ENCODE measurements at places on chromosomes 7 and 10.

DNA sequence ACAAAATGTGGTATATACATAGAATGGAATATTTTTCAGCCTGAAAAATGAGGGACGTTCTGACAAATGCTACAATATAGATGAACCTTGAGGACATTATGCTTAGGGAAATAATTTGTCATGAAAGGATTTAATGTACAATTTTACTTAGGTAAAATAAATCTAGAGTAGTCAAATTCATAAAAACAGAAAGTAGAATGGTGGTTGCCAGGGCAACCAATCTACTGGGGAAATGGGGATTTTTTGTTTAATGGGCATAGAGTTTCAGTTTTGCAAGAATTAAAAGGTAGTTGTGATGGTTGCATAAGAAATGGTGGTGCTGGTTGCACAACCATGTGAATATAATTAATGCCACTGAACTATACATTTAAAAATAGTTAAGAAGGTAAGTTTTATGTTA is 296.0 kb upstream of the SP4 start:
- no peak for DNase-seq

- peak; percentile 45 for DNase-seq
These were observed 18.8 kb downstream of the ZC3HAV1L start for GRCh38 chr7:139016931-139017511.

- no peak for DNase-seq
These were observed 65.1 kb upstream of the PIP4K2A start for GRCh38 chr10:22779331-22780019.

DNA sequence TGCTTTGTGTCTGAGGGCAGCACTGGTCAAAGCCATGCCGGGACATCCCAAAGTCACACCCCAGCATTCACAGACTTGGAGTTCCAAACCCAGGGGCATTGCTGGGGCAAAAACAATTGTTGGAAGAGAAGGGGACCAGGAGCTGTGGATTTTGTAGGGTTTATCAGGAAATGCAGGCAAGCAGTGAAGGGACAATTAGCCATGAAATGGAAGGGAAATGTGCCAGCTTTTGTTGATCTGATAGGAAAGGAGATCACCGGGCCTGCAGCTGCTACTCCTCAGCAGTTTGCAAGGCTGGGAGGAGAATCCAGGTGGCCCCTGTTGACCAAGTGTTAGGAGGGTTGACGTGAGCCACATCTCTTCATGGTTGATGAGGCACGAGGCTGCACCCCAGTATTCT is 2.5 kb upstream of the BRI3 start:
- no peak for DNase-seq

DNA sequence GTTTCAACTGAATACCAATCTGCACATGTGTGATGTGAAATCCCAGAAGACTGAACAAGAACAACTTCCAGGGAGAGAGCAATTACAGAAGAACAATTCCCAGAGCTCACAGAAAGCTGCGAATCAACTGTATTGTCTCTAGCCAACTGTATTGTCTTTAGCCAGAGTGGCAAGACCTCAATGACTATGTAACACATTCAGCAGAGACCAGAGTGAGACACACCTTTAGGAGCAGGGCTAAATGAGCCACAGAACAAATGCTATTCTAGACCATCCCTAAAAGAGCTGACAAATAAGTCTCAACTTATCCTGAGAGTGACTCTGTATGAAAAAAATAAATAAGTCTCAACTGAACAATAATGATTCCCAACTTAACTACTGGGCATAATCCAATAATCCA is 72.0 kb downstream of the KMT2C start:
- no peak for DNase-seq

GRCh38 chr7:80895056-80895455 is 23.8 kb downstream of the SEMA3C start:
- no peak for DNase-seq

DNA sequence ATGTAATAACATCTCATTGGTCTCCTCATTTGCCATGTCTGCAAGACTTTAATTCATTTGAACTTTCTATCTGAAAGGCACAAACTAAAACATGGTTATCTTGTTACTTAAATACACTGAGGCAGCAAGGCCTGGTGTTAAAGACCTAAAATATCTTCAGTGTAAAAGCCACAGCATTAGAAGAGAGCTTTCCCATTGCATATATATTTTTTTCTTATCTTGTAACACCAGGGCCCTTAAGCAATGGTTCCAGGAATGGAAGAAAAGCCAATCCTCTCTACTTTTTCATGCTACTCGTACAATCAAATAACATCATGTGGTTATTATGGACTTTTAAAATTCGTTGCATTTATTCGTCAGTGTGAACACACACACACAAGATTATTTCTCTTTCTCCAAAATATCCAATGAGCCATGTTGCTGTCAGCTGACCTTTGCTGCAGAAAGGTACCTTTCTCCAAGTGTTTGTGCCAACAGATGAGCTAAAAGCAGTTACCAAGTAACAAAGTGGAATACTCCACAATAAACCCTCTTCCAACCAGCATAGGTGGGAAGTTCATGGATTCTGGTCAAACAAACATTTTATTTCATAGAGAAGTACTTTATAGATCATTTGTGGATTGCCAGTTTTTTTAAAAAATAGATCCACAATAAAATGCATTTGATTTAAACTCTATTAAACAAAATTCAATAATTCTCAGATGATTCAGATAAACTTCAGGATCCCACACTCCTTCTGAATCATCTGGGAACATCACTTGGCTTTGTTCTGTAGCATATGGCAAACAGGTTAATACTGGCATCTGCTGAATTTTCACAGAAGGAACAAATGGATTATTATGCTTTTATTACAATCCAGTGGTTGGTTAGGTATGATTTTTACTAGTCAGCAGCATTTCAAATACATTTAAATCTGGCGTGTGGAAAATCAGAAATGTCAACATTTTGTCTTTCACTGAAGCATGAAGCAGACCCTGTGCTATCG is 63.3 kb upstream of the AGBL3 start:
- DNase-seq, result no peak

DNA sequence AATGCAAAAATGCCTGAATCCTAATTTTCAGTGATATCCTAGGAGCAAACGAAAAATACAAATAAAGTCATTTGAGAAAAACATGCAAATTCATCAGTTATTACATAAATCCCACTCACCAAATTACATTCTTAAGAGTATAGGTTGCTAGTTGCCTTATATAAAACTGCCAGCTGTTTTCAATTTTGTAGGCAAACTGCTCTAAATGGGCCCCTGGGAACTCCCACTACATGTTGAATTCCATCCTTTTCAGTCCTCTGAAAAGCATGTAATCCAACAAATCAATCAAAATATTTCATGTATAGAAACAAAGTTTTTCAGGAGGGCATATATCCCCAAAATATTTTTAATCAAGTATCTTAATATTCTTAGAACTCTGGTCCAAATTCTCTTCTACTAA is 2.1 kb upstream of the JMJD1C start:
- no peak for DNase-seq

DNA sequence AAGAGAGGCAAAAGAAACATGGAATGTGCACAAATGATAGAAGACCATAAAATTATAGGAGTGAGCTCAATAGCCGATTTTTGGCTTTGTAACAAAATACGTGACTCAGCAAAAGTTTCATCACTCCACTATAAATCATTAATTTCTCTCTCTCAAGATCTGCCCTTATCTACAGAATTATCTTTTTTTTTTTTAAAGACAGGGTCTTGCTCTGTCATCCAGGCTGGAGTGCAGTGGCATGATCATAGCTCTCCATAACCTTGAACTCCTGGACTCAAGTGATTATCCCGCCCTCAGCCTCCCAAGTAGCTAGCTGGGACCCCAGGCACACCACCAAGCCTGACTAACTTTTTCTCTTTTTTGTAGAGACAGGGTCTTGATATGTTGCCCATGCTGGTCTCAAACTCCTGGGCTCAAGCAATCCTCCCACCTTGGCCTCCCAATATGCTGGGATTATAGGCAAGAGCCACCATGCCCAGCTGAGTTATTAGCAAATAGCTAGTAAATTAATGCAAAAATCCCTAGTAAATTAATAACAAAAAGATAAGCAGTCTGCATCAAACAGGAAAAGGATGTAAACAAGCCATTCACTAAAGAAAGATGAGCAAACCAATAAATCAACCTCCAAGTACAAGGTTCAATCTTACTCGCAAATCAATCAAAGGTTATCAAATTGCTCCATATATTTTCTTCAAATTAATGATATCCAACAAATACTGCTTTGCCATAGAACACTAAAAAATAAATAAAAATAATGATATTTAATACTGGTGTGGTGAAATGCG is 450.7 kb downstream of the PARD3 start:
- DNase-seq, result no peak

- no peak for DNase-seq
These were observed 75.2 kb upstream of the DUSP5 start for GRCh38 chr10:110422548-110422947.

GRCh38 chr10:118950997-118951637 is 78.4 kb upstream of the NANOS1 start:
- DNase-seq, result no peak

DNA sequence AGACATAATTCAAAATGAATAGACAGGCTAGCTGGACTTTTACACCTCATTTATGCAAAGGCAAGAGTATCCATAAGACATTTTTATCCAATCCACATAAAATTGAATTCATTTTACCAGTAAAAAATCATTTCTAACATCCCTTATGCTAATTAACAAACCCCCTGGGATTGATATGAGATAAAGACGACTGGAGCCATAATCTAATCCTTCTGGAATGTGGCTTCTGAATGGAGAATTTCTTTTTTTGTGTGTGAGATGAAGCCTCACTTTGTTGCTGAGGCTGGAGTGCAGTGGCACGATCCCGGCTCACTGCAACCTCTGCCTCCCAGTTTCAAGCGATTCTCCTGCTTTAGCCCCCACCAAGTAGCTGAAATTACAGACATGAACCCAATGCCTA is 90.4 kb downstream of the AKR1D1 start:
- no peak for DNase-seq

GRCh38 chr10:128125416-128125943 is 743 bp downstream of the MKI67 start:
- DNase-seq, result no peak

- DNase-seq, result no peak
These were observed 319.7 kb downstream of the PTPRN2 start for GRCh38 chr7:158267742-158268435.

DNA sequence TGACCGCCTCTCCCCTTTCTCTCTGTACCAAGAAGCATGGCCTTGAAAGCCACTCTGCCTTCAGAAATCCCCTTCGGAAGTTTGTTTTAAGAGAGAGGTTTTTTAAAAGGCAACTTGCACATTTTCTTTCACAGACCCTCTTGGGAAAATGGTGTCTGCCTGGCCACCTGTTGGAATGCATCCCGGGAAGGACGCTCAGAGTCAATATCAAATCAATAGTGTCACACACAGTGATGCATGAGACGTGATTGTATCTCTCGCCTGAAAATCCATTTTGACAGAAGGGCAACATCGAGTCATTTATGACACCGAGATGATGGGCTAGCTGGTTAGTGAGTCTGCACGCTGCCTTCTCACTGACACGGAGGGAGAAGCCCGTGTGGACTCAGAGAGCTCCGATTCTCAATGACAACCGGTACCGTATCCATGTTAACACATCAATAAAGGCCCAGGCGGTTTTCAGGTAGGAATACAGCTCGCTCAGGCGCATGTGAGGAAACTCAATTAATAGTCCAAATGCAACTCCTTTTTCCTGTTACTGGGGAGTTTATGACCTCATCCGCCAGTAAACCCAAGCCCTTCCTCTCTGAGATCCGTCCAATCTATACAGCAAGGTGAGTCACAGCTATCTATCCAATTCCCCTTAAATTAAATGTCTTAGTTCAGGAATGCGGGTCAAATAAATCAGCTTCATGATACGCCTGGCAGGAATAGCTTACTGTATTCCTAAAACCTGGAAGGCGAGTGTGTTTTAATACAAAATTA is 621.5 kb upstream of the MKI67 start:
- no peak for DNase-seq

DNA sequence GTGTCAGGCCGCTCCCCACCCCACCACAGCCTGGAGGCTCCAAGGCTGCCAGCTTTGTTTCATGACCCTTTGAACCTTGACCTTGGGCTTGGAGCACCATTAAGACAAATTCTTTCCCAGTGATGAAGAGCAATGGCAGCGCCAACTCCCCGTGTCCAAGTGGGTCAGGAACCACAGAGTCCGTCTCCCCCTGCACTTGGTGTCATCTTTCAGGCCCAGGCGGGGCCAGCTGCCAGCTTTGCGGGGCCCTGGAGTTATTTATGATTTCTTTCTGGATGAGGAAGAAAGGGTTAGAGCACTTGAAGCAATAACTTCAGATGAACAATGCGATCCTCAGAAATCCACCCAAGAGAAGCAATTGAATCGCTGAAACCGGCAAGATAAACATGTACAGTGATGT is 110.8 kb downstream of the MYL10 start:
- no peak for DNase-seq

DNA sequence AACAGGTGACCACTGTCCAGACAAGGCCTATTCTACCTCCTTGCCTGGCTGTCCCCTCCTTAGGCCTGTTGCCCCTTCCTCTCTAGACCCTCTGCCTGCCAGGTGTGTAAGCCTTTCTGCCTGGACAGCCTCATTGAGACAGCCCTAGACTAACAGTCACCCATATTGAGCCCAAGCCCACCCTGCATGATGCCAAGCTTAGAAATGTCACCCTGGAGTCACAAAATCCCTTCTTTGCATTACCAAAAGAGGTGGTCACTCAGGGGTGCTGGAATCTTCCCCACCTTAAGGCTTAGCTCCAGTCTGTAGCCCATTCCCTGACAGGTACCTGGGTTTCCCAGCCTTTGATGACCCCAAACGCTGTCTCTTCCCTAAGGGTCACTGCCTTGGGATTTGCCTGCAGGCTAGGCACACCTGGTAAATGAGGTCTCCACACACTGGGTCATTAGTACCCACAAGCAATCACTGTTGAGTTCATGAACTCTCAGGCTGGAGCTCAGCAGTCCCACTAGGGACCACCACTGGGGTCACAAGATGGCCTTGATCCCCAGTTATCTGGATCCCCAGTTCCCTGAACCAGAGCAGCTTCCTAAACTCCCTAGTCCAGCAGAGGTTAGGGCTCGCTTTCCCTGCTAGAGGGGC is 54.9 kb upstream of the CAMK2B start:
- DNase-seq, result no peak

GRCh38 chr7:12117170-12117569 is 93.9 kb upstream of the TMEM106B start:
- no peak for DNase-seq

DNA sequence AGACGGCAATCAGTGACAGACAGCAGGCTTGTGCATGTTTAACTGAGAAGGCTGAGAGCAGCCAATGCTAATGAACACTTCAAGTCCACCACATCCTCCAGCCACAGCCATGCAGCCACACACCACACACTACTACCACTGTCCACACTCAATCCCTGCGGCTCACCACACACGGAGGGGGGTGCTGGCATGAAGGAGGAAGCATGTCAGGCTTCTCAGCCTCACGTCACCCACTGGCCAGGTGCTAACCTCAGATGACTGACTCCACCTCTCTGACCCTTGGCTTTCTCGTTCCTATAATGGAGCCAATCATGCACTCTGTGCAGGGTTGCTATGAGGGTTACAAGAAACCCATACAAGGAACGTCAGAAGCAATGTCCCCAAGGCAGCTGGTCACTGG is 165.4 kb upstream of the RNF32 start:
- no peak for DNase-seq

GRCh38 chr7:36686499-36686898 is 37.8 kb downstream of the AOAH start:
- peak; percentile 34 for DNase-seq
